ENCODE measurements at places on chromosomes 2 and 18. TPM values are rescaled to one million over a fixed set of nuclear protein-coding genes. Genes with fewer than 3 reads are reported as not detected.

Gene CHRND
- total RNA-seq, result not detected

Gene ACVR1C
- total RNA-seq, result 0.19 TPM

Gene CTLA4
- total RNA-seq, result 1.0 TPM

Gene IGFBP2
- 159 TPM for total RNA-seq

Gene DLGAP1
- total RNA-seq, result 1.5 TPM

Gene HOXD9
- total RNA-seq, result 0.61 TPM

Gene EPAS1
- 86.7 TPM for total RNA-seq

Data from esophagus squamous epithelium (tissue), 5 donors.